ENCODE measurements at places on chromosomes 5 and 9. TPM values are rescaled to one million over a fixed set of nuclear protein-coding genes. Genes with fewer than 3 reads are reported as not detected.

DNA sequence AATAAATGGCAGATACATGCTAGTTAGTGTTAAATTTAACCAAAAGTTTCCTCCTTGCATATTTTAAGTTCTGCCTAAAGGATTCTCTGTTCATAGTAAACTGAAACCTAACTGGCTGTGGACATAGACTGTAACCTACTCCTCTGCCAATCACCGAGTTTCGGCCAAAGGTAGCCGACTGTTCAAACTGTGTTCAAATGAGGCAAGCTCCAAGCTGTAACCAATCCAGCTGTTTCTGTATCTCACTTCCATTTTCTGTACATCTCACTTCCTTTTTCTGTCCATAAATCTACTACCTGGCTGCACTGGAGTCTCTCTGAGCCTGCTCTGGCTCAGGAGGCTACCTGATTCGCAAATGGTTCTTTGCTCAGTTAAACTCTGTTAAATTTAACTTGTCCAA, 44.1 kb downstream of the KCNV2 start:
- H3K4me3 ChIP-seq: no peak overlapping the region
- no peaks in the 10 kb centered on the region for H3K27me3 ChIP-seq
- no peak overlapping the region for H3K27ac ChIP-seq
- no peak for DNase-seq
- peaks cover 11% of the 10 kb centered on the region for H3K36me3 ChIP-seq
- peaks cover 10% of the 10 kb centered on the region for H3K4me1 ChIP-seq

DNA sequence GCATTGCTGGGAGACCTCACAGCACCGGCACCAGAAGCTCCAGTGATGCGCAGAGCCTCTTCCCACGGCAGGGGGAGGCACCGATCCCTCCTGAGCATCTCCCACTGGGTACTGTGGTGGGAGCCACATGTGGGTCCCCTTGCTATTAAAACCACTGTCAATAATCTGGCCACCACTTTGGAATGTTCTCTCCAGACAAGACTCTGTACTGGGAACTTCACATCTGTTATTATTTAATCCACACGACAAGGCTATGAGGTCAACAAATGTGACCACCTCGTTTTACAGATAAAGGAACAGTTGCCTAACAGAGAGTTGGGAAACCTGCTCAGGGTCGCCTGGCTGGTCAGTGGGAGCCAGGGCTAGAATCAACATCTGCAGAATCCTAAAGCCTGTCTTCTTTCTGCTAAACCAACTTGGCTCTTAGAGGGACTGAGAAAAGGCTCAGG, 72.7 kb downstream of the EPB41L4B start:
- H3K36me3 ChIP-seq: no peaks in the 10 kb centered on the region
- H3K27me3 ChIP-seq: no peaks in the 10 kb centered on the region
- no peak for DNase-seq

DNA sequence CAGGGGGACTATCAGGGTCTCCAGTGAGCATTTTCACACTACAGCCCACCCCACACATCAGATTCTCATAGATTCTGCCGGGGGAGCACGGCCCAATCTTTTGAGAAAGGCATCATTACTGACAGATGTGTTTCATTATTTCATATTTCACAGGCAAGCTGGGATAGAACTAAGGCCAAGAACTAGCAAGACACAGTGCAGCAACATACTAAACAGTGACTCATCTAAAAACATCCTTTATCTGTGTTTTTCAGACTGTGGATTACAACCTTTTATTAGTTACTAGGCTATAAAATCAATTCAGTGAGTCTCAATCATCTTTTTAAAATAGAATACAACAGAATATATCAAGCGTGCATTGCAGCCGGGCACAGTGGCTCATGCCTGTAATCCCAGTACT, 59.8 kb downstream of the CPLANE1 start:
- no peak overlapping the region for H3K4me3 ChIP-seq
- peaks cover 8% of the 10 kb centered on the region for H3K4me1 ChIP-seq
- no peaks in the 10 kb centered on the region for H3K27me3 ChIP-seq
- no peak overlapping the region for H3K27ac ChIP-seq

GRCh38 chr5:71587766-71588532, 809 bp downstream of the MCCC2 start:
- no peak for DNase-seq
- peak overlapping the region; percentile 52 for H3K27ac ChIP-seq
- peaks cover 7% of the 10 kb centered on the region for H3K36me3 ChIP-seq
- peak overlapping the region; percentile 76 for H3K4me3 ChIP-seq
- H3K27me3 ChIP-seq: no peaks in the 10 kb centered on the region

- H3K36me3 ChIP-seq: no peaks in the 10 kb centered on the region
- no peak for DNase-seq
- H3K4me3 ChIP-seq: no peak overlapping the region
- no peak overlapping the region for H3K27ac ChIP-seq
- no peaks in the 10 kb centered on the region for H3K27me3 ChIP-seq
- H3K4me1 ChIP-seq: no peaks in the 10 kb centered on the region
These were observed 405.5 kb downstream of the KIF4B start for GRCh38 chr5:155418960-155419579.

DNA sequence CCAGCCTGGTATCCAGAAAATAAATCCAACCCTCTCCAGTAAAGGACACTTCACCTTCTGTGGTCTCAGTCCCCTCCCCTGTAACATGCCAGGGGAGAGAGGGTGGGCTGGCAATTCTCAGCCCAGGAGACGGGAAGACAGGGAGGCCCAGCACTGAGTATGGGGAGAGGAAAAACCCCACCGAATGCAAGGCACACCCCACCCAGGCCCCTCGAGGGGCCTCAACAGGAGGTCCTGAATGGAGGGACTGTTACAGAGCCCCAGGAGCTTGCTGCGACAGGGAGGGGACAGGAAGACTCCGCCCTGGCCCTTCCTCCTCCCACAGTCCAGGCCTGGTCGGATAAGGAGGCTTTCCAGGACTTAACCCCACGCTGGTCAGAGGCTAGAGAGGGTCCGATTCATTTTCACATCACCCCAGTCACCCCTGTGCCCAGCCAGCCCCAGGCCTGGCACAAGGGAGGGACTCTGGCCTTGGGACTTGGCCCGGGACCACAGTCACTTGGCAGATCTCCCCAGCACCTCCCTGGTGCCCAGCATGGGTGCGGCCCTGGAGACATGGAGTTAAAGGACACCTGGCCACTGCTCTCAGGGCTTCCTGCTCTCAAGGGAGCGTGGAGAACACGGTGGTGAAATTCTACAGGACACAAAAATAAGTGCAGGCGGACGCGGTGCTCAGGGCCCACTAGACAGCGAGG, 44.9 kb upstream of the STXBP1 start:
- H3K4me3 ChIP-seq: no peak overlapping the region
- H3K27ac ChIP-seq: no peak overlapping the region
- H3K27me3 ChIP-seq: no peaks in the 10 kb centered on the region
- H3K4me1 ChIP-seq: peaks cover 6% of the 10 kb centered on the region
- no peaks in the 10 kb centered on the region for H3K36me3 ChIP-seq

DNA sequence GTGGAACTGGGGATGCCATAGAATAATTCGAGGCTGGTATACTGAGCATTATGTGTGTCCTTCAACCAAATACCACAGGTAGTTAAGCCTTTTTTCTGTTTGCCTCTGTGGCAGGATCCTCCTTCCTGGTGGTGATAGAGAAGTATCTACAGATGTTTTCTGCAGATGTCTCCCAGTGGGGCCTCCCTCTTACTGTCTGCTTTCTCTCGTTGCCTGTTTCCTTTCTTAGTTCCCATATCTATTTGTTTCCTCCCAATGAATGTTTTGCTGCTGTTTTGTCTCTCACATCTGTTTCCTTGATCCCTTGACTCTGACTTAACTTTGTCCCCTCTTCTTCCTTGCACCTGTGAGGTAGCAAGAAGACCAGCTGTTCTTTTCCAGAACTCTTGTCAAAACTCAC, 130.9 kb upstream of the NUDT12 start:
- no peaks in the 10 kb centered on the region for H3K4me1 ChIP-seq
- H3K36me3 ChIP-seq: no peaks in the 10 kb centered on the region
- H3K4me3 ChIP-seq: no peak overlapping the region
- no peak for DNase-seq

DNA sequence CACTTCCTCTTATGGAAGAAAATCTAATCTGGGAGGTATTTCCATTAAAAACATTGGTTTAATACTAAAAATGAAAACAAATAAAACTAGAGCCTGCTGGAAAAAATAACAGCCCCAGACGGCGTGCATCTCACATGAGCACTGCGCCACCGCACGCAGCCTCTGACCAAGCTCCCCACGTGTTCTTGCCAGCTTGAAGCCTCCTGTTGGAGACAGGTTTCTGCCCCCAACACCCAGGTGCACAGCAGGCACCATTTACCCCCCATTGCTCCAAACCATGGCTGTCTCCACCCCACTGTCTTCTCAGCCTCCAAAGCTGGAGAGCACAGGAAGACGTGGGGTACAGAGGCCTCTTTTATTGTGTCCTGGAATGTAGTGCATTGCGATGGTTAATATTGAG, 10.7 kb upstream of the COL5A1 start:
- H3K4me3 ChIP-seq: no peak overlapping the region
- H3K36me3 ChIP-seq: no peaks in the 10 kb centered on the region
- no peaks in the 10 kb centered on the region for H3K4me1 ChIP-seq
- no peaks in the 10 kb centered on the region for H3K27me3 ChIP-seq

- H3K4me3 ChIP-seq: no peak overlapping the region
- H3K4me1 ChIP-seq: no peaks in the 10 kb centered on the region
- no peaks in the 10 kb centered on the region for H3K36me3 ChIP-seq
- H3K27me3 ChIP-seq: no peaks in the 10 kb centered on the region
- no peak overlapping the region for H3K27ac ChIP-seq
These were observed 297.9 kb downstream of the PRR16 start for GRCh38 chr5:120761986-120762385.

- no peaks in the 10 kb centered on the region for H3K27me3 ChIP-seq
- H3K36me3 ChIP-seq: no peaks in the 10 kb centered on the region
- H3K4me1 ChIP-seq: peaks cover 30% of the 10 kb centered on the region
- peak overlapping the region; percentile 88 for H3K27ac ChIP-seq
- DNase-seq: peak; percentile 93
- peak overlapping the region; percentile 99 for H3K4me3 ChIP-seq
These were observed 666 bp downstream of the PPARGC1B start for GRCh38 chr5:149730620-149731331.

DNA sequence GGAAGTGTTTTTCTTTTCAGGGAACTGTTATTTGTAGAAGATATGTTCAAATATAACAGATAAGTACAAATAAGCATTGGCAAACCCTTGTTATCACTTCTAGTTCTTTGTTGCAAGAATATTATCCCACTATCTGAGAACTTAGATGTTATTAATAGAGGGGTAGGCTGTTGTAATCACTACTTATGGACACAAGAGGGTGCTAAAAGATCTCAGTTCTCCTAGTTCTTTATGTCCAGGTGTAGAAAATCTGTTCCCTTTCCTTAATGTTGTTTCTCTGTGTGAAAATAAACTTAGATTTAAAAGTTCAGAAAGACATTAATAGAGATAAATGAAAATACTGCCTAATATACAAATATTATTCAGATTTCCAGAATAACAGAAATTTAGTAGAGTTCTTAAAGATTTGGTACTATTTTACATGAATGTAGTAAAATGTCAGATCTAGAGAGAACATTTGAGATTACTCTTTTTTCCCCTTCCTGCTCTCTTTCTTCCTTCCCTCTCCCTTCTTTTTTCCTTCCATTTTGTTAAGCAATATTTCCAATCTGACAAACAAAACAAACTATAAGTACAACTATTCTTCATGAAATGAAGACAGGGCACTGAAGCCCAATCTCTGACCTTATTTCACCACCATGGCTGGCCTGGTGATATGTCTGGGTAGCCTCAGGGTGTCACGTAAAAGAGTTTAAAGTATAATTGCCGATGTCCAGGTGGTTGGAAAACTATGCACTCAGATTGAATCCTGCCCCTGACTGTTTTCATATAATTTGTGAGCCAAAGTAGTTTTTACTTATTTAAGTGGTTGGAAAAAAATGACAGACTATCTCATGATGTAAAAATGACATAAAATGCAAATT, 43.6 kb upstream of the C5orf46 start:
- no peaks in the 10 kb centered on the region for H3K36me3 ChIP-seq
- no peaks in the 10 kb centered on the region for H3K4me1 ChIP-seq
- H3K27ac ChIP-seq: no peak overlapping the region

- H3K36me3 ChIP-seq: no peaks in the 10 kb centered on the region
- no peaks in the 10 kb centered on the region for H3K27me3 ChIP-seq
- no peak overlapping the region for H3K4me3 ChIP-seq
- no peak overlapping the region for H3K27ac ChIP-seq
These were observed 10.5 kb upstream of the AHRR start for GRCh38 chr5:310941-311434.

DNA sequence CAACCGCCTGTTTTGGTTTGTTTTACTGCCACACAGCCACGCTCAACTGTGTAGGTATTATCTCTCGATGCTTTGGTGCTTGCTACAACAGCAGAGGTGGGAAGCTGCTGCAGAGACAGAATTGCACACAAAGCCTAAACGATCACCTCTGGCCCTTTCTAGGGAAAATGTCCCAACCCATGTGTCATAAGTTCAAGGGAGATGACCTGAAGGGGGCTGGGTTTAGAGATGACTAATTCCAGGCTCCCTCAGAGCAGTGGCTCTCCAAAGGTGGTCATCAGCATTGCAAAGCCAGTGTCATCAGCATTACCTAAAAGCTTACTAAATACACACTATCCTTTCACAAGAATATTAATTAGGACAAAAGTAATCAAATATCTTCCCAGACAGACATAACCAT, 10.9 kb downstream of the ZNF622 start:
- H3K36me3 ChIP-seq: peaks cover 78% of the 10 kb centered on the region
- no peak overlapping the region for H3K27ac ChIP-seq
- no peak for DNase-seq
- H3K4me1 ChIP-seq: peaks cover 6% of the 10 kb centered on the region
- no peak overlapping the region for H3K4me3 ChIP-seq
- no peaks in the 10 kb centered on the region for H3K27me3 ChIP-seq

- H3K27me3 ChIP-seq: no peaks in the 10 kb centered on the region
- H3K27ac ChIP-seq: peak overlapping the region; percentile 49
- H3K4me1 ChIP-seq: peaks cover 16% of the 10 kb centered on the region
- peak; percentile 73 for DNase-seq
- peaks cover 19% of the 10 kb centered on the region for H3K36me3 ChIP-seq
These were observed 730 bp downstream of the ZMYND19 start for GRCh38 chr9:137589441-137590122.

DNA sequence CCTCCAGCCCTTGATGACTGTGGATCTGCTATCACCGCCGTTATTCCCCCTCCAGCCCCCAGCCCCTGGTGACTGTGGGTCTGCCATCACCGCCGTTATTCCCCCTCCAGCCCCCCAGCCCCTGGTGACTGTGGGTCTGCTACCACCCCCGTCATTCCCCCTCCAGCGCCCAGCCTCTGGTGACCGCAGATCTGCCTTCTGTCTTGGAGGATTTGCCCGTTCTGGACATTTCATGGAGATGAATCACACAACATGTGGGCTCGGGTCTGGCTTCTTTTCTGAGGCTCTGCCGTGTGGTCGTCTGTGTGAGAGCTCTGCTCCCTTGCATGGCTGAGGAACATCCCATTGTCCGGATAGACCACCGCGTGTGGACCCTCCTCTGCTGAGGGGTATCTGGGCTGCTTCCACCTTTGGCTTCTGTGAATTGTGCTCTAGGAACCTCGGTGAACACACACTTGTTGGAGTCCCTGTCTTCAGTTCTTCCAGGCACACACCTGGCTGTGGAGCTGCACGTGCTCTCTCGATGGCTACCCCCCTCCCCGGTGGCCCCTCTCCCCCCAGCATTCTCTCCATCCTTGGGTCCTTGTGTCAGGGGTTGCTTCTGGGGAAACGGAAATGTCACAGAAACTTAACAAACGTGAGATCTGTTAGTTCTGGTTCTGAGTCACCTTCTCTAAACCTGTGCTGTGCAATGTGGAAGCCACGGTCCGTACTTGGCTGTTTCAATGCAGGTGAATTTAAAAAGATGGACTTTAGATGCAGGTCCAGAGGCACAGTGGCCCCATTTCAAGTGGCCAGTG, 105.3 kb upstream of the COL5A1 start:
- no peak for DNase-seq
- H3K4me3 ChIP-seq: no peak overlapping the region
- H3K4me1 ChIP-seq: peaks cover 5% of the 10 kb centered on the region
- H3K27me3 ChIP-seq: no peaks in the 10 kb centered on the region

The LCNL1 gene
- total RNA-seq: not detected

The SPATA31E1 gene
- not detected for total RNA-seq

The CEL gene
- 0.19 TPM for total RNA-seq

The AK1 gene
- 1.0 TPM for total RNA-seq

The HAVCR1 gene
- total RNA-seq: not detected
